ENCODE measurements at places on chromosomes 11 and 22.

- no peak for DNase-seq
Measured at GRCh38 chr11:7892059-7892699, 38.9 kb downstream of the OR10A6 start.

DNA sequence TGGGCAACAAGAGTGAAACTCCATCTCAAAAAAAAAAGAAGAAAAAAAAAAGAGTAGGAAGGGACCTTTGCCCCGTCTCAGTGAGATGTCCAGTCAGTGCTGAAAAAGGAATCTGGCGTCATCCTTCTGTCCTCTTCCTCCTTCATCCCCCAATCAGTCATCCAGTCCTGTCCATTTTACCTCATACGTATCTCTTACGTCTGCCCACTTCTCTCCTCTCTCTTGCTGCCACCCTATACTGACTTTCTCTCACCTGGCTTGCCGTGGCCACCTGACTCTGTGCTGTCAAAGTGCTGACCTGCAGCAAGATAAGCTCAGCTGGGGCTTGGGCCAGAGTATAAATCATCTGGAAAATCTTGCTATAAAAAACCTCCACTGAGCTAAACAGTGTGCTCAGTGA lies 13.6 kb downstream of the SEPTIN3 start:
- DNase-seq: no peak

DNA sequence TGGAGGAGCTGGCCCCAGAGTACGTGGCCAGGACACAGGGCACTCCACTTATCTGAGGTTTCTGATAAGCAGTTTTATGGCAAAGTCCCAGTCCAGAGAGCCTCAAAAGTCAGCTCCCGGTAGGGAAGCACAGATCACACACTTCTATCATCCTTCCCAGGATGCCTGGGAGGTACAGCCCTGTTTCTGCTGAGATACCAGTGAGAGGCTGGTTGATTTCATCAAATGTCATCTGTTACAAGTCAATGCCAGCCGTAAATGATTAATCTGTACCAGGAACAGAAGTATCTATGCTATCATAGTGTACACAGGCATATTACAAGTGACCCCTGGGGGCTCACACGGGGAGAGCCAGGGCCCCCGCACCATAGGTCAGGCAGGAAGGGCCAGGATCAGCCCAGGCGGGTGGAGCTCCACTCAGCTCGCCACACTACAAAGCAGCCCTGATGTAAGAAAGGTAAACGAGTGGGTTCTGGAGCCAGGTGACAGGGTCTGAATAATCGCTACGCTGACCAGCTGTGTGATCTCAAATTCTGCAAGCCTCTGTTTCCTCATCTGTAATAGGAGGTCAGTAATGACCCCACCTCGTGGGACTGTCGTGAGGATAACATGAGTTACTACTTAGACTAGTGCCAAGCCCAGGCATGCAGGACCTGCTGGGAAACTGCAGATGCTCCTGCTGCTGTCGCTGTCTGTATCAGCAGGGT lies 17.6 kb downstream of the PLA2G6 start:
- no peak for DNase-seq

DNA sequence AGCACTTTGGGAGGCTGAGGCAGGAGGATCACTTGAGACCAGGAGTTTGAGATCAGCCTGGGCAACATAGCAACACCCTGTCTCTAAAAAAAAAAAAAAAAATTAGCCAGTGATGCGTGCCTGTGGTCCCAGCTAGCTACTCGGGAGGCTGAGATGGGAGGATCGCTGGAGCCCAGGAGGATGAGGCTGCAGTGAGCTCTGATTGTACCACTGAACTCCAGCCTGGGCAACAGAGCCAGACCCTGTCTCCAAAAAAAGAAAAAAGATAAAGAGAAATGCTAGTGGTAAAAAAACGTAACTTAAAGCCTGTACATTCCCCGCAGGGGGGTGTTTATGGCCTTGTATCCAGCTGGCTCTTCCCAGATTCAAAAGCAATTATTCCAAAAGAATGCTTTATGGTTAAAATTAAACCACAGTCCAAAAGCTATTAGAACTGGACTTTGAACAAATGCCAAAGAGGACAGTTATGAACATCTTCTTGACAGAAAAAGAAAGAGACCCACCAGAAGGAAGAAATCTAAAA lies 16.4 kb upstream of the SNX32 start:
- DNase-seq: no peak

DNA sequence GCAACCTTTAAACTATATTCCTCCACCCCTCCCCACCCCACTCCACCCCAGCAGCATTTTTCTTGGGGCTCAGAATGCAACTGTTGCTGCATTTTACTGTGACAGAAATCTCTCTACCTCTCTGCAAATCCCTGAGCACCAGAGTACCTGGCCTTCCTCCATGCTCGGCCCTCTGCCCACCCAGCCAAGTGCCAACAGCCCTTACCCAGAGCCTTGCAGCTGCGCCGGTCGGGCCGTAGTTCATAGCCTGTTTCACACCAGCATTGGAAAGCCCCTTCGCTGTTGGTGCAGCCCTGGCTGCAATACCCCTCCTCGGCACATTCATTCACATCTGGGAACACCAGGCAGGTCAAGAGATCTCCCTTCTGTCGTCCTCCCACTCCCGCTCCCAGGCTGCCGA lies 23.4 kb downstream of the LRP4 start:
- DNase-seq: no peak

Data from activated T-cell treated with anti-CD3 and anti-CD28 coated beads for 1 hour (primary cell).